ENCODE measurements at places on chromosomes 4 and X.

DNA sequence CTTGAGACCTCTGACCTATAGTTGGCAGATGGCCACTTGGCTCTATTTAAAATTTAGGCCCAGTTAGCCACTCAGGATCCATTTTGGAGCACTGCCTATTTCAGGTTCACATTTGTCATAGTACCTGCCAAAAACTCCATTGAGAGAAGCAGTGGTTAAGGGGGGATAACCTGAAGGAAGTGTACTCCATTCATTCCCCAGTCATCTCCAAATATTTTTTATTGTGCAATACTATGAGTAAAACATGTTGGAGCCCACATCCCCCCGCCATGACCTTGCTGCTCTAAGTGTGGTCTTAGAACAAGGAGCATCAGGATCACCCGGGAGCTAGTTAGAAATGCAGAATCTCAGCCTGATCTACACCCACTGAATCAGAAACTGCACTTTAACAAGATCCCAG is 21.1 kb downstream of the PLP1 start:
- no peaks in the 10 kb centered on the region for H3K4me1 ChIP-seq
- no peak for DNase-seq
- no peak overlapping the region for H3K27ac ChIP-seq

DNA sequence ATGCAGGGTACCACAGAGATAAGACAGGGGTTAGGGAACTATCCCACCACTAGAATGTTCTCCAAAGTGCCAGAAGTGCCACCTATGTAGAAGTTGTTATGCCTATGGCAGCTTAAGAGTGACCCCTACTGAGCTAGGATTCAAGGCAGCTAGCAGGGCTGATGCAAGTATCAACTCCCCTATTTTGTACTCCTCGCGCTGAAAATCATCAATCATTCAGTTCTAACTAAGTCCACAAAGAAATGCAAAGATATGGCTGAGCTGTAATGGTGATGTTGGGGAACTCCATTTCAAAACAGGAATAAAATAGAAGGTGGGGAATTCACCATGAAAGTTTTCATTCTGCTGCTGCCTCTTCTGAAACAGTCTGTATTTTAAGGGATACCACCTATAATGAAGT is 13.8 kb downstream of the ACSL4 start:
- H3K36me3 ChIP-seq, result no peaks in the 10 kb centered on the region
- no peak overlapping the region for H3K27ac ChIP-seq
- H3K4me3 ChIP-seq, result no peak overlapping the region
- no peak for DNase-seq

DNA sequence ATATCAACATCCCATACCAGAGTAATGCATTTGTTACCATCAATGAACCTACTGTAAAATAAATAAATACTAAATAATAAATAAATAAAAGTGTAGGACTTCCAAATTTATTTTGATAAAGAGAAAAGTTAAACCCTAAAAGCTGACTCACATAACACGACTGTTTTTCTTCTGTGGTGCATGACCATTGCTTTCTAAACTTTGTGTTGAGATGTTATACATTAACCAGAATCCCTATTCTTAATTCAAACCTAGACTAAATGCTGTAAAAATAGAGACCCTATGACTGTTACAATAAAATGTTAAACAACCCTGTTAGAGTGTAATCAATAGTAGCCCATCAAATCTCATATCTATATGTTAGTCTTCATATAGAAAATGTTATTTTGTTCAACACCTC is 20.9 kb upstream of the PRMT9 start:
- H3K36me3 ChIP-seq, result no peaks in the 10 kb centered on the region
- H3K4me3 ChIP-seq, result no peak overlapping the region
- no peak overlapping the region for H3K27ac ChIP-seq

- no peak for DNase-seq
- no peaks in the 10 kb centered on the region for H3K4me1 ChIP-seq
- no peaks in the 10 kb centered on the region for H3K27me3 ChIP-seq
- no peak overlapping the region for H3K4me3 ChIP-seq
- no peaks in the 10 kb centered on the region for H3K36me3 ChIP-seq
These were observed 15.5 kb upstream of the RBBP7 start for GRCh38 chrX:16885628-16886027.

DNA sequence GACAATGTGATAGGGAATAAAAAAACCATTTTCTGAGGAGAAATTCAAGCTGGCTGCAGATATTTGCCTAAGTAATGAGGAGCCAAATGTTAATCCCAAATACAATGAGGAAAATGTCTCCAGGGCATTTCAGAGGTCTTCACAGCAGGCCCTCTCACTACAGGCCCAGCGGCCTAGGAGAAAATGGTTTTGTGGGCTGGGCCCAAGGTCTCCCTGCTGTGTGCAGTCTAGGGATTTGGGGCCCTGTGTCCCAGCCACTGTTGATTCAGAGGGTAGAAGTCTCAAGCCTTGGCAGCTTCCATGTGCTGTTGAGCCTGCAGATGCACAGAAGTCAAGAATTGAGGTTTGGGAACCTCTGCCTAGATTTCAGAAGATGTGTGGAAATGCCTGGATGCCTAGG is 778.7 kb downstream of the CENPC start:
- no peak overlapping the region for H3K4me3 ChIP-seq
- H3K36me3 ChIP-seq, result no peaks in the 10 kb centered on the region
- H3K27ac ChIP-seq, result no peak overlapping the region
- H3K4me1 ChIP-seq, result no peaks in the 10 kb centered on the region

- no peak for DNase-seq
- H3K4me1 ChIP-seq, result no peaks in the 10 kb centered on the region
These were observed 7.2 kb downstream of the IRAK1 start for GRCh38 chrX:154012336-154012991.

DNA sequence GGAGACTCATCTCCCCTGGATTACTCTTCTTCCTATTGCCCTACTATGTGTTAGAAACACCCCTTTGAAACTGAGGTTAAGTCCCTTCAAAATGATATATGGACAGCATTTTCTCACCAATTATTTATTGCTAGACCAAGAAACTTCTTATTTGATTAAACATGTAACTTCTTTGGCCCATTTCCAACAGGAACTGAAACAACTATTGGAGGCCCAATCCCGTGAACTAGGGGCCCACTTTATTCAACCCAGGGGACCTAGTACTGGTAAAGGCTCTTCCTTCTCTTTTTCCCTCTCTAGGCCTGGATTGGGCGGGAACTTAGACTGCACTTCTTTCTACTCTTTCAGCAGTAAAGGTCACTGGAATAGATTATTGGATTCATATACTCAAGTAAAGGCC is 16.7 kb upstream of the COL25A1 start:
- no peak for DNase-seq
- no peak overlapping the region for H3K27ac ChIP-seq
- H3K36me3 ChIP-seq, result no peaks in the 10 kb centered on the region
- no peak overlapping the region for H3K4me3 ChIP-seq
- peaks cover 2% of the 10 kb centered on the region for H3K27me3 ChIP-seq
- no peaks in the 10 kb centered on the region for H3K4me1 ChIP-seq

GRCh38 chrX:53732797-53733196 is 46.3 kb upstream of the HUWE1 start:
- no peaks in the 10 kb centered on the region for H3K36me3 ChIP-seq
- no peaks in the 10 kb centered on the region for H3K27me3 ChIP-seq
- H3K27ac ChIP-seq, result no peak overlapping the region
- H3K4me3 ChIP-seq, result no peak overlapping the region
- H3K4me1 ChIP-seq, result no peaks in the 10 kb centered on the region

DNA sequence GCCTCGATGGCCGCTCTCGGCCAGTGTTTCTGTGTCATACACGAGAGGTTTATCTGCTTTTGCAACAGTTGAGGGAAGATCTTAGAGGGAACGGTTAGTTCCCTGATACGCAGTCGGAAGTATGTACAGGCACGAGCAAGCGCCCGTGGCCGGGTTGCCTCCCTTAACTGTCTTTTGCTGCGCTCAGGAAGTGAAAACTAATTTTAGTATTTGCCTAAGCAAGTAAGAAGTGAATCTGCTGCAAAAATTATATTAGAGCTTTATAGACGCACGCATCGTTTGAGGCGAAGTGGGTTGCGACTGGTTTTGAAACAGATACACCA is 695 bp downstream of the MTM1 start:
- peak overlapping the region; percentile 81 for H3K4me3 ChIP-seq
- H3K27me3 ChIP-seq, result no peaks in the 10 kb centered on the region
- no peak for DNase-seq
- H3K27ac ChIP-seq, result peak overlapping the region; percentile 80
- no peaks in the 10 kb centered on the region for H3K4me1 ChIP-seq
- H3K36me3 ChIP-seq, result no peaks in the 10 kb centered on the region

DNA sequence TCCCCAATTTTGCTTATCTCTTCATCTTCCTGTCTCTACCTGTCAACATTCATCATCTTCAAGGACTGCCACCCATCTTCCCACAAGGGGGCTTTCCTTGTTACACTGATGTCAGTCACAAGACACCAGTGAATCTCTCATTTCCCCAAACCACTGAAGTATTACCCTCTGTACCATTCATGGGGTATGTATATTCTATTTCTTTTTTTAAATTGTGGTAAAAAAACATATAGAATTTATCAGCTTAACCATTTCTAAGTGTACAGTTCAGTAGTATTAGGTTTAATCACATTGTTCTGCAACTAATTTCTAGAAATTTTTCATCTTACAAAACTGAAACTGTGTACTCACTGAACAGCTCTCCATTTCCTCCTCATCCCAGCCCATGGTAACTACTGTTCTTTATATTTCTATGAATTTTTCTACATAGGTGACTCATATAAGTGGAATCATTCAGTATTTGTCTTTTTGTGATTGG is 98.6 kb downstream of the LARP7 start:
- H3K4me1 ChIP-seq, result no peaks in the 10 kb centered on the region
- no peak for DNase-seq
- H3K27ac ChIP-seq, result no peak overlapping the region
- no peaks in the 10 kb centered on the region for H3K27me3 ChIP-seq
- H3K36me3 ChIP-seq, result no peaks in the 10 kb centered on the region

- H3K4me3 ChIP-seq, result no peak overlapping the region
- no peak overlapping the region for H3K27ac ChIP-seq
- H3K36me3 ChIP-seq, result peaks cover 34% of the 10 kb centered on the region
- no peak for DNase-seq
These were observed 22.3 kb downstream of the ASMTL start for GRCh38 chrX:1430451-1430850.

DNA sequence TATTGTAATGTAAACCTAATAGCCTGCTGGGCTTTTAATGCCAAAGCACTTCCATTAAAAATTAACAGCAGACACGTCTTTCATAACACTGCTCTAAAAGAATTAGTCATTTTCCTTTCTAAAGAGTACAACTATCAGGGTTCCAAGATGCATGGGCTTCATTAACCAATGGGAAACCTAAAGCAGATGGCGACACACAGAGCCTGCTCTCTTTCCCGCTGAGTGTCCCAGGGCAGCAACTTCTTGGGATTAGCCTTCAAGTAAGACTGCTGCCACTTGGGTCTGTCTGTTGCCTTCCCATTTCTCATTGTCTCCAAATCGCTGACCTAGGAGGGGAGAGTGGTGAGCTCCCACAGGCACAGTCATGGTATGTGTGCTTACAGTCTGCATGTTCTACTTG is 14.0 kb upstream of the PHKA2 start:
- H3K27ac ChIP-seq, result no peak overlapping the region
- DNase-seq, result no peak
- no peaks in the 10 kb centered on the region for H3K36me3 ChIP-seq
- H3K27me3 ChIP-seq, result no peaks in the 10 kb centered on the region
- no peak overlapping the region for H3K4me3 ChIP-seq

DNA sequence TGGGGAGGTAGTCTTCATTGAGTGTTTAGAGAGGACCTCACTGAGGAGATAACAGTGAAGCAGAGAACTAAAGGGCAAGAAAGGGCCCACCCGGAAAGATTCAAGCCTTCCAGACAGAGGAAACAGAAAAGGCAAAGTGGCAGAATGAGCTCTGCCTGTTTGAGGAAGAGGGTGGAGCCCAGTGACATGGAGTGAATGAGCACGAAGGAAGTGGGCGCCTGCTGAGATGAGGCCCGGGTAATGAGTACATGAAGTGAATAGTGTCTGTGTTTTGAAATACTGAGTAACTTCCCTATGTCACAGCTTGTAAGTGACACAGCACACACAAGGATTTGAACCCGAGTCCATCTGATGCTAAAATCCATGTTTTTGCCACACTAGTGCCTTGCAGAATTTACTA is 32.5 kb upstream of the TLR2 start:
- no peaks in the 10 kb centered on the region for H3K36me3 ChIP-seq
- H3K27ac ChIP-seq, result peak overlapping the region; percentile 30
- peaks cover 17% of the 10 kb centered on the region for H3K4me1 ChIP-seq
- H3K27me3 ChIP-seq, result no peaks in the 10 kb centered on the region
- no peak for DNase-seq

- H3K4me3 ChIP-seq, result no peak overlapping the region
- H3K27ac ChIP-seq, result no peak overlapping the region
These were observed 67.9 kb downstream of the KLHL34 start for GRCh38 chrX:21590012-21590776.

GRCh38 chr4:107800706-107801105 is 24.0 kb upstream of the SGMS2 start:
- no peaks in the 10 kb centered on the region for H3K36me3 ChIP-seq
- H3K4me3 ChIP-seq, result no peak overlapping the region
- peak; percentile 24 for DNase-seq
- H3K4me1 ChIP-seq, result no peaks in the 10 kb centered on the region
- no peak overlapping the region for H3K27ac ChIP-seq

GRCh38 chrX:100636321-100636991 is at the start of gene TSPAN6:
Gene TSPAN6 (minus strand): TSS chrX:100636806. CDS start chrX:100636694, 112 bp downstream.
- no peaks in the 10 kb centered on the region for H3K4me1 ChIP-seq
- H3K36me3 ChIP-seq, result no peaks in the 10 kb centered on the region
- peak within 1 kb of the TSS; percentile 64 for H3K4me3 ChIP-seq
- peak; percentile 60 for DNase-seq
- no peaks in the 10 kb centered on the region for H3K27me3 ChIP-seq

GRCh38 chr4:84681486-84682274 is 98.8 kb downstream of the CDS1 start:
- peaks cover 7% of the 10 kb centered on the region for H3K4me1 ChIP-seq
- peaks cover 100% of the 10 kb centered on the region for H3K36me3 ChIP-seq
- no peak overlapping the region for H3K27ac ChIP-seq
- H3K4me3 ChIP-seq, result no peak overlapping the region

DNA sequence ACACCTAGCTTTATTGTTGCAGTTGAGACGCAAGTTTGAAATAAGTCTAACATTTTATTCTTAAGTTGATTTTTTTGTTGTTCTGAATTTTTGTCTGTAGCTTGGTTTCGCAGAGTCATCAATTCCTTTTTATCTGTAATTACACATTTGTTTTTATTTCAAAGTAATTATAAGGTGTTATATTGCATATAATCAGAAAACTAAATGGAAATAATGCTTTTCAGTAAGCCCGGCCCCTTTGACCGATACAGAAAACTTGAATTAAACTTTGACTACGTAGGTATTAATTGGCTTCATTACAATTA is 2.1 kb downstream of the KDM6A start:
- H3K4me3 ChIP-seq, result peak overlapping the region; percentile 85
- peaks cover 25% of the 10 kb centered on the region for H3K4me1 ChIP-seq
- DNase-seq, result no peak
- H3K27ac ChIP-seq, result peak overlapping the region; percentile 99

DNA sequence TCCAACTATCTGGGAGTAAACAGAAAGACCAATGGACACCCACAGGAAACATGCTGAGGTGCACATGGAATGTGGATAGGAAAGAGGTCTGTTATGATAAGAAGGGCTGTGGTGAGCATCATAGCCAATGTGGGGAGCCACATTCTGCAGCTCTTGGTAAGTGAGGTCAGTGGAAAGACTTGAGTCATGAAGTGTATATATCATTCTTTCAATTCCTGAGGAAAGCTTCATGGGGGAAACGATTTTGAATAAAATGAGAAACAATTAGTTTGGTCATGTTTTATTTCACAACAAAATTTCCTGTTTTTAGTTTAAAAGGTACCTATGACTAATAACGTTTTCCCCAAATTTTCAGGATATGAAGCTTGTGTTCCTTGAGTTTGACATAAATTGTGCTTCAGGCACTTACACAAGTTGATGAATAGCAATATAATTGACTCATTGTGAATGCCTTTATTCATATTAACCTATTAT is 41.4 kb upstream of the RASSF6 start:
- H3K4me3 ChIP-seq, result no peak overlapping the region
- no peak for DNase-seq
- no peaks in the 10 kb centered on the region for H3K36me3 ChIP-seq
- H3K27me3 ChIP-seq, result no peaks in the 10 kb centered on the region
- H3K27ac ChIP-seq, result no peak overlapping the region

All from tibial artery (tissue), 4 donors.